Upper lobe of left lung (tissue), 6 donors: ENCODE measurements at places on chromosomes 3 and 15.

GRCh38 chr3:42685363-42685881 is at the start of gene KLHL40:
Gene KLHL40, plus strand, starts transcription at chr3:42685537. Its CDS starts 82 bp downstream, at chr3:42685619.
- no peak for DNase-seq

DNA sequence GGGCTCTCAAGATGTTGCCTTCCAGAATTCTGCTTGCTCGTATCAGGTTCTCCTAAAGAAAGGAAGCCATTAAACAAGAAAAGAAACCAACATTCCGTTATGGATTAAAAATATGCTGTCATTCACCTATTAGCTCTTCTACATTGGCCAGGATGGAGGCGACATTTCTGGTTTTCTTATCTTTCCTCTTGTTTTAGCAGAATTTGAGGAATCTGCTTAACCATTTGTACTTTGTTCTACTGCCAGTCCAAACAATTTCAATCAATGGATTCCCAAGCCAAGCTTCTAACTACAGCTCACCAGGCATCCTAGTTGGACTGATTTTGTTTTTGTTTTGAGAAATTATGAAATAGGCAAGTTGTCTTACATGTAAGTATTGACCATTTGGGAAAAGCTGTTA is 164.6 kb upstream of the TSC22D2 start:
- no peak for DNase-seq

GRCh38 chr3:196590279-196590678 is 21.8 kb downstream of the FBXO45 start:
- DNase-seq = no peak

DNA sequence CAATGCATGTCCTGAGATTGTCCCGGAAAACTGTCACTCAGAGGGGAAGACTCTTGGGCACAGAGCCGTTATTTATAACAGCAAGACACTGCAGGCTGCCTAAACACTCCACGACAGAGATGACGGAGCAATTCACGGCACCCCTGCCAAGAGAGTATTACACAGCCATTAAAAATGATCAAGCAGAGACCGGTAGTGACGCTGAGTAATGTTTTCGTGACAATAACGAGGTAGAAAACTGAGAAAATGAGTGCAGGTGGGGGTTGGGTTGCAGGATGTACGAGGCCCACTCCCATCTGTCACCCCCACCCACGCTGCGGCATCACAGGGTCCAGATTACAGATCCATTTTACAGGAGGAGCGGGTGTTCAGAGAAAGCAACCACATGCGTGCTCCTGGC is 58.9 kb upstream of the LINGO1 start:
- DNase-seq = no peak

DNA sequence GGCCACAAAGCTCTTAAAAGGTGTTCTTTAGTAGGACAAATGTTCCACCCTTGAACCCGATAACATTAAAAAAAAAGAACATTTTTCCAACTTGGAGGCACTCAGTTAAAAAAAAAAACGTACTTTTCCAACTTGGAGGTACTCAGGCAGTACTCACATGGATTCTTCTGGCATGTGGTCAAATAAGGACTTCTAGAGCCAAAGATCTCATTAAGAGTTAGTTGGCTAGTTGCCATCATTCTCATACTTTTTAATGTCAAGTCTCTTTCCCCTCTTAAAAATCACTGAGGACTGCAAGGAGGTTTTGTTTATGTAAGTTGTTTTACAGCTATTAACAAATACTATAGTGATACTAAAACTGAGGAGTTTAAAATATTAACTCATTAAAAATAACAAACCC is 101.0 kb downstream of the CADPS start:
- no peak for DNase-seq

DNA sequence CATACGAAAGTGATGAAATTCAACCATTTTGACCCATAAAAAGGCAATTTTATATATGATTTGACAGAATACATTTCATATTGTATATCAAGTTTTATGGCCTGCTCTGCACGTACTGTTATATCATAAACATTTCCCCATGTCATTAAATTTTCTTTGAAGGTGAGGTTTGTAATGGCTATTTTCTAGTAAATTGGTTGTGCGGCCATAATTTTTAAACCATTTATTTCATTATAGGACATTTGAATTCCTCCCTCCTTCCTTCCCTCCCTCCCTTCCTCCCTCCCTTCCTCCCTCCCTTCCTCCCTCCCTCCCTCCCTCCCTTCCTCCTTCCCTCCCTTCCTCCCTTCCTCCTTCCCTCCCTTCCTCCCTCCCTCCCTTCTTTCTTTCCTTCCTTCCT is 87.4 kb upstream of the AGBL1 start:
- no peak for DNase-seq

DNA sequence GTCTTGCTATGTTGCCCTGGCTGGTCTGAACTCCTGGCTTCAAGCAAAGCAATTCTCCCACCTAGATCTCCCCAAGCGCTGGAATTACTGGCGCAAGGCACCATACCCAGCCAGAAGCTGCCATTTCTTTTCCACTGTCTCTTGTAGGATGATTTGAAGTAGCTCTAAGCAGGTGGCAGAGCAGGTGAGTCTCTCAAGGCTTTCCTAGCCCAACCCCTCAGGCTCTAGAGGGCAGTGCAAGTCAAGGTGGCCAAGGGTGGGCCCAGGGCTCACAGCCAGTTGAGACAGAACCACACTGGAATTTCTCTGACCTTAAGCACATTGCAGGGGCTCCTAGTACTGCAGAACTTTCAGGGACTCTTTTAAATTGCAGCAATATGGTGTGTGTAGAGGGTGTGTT is 15.6 kb upstream of the DAG1 start:
- peak; percentile 51 for DNase-seq

DNA sequence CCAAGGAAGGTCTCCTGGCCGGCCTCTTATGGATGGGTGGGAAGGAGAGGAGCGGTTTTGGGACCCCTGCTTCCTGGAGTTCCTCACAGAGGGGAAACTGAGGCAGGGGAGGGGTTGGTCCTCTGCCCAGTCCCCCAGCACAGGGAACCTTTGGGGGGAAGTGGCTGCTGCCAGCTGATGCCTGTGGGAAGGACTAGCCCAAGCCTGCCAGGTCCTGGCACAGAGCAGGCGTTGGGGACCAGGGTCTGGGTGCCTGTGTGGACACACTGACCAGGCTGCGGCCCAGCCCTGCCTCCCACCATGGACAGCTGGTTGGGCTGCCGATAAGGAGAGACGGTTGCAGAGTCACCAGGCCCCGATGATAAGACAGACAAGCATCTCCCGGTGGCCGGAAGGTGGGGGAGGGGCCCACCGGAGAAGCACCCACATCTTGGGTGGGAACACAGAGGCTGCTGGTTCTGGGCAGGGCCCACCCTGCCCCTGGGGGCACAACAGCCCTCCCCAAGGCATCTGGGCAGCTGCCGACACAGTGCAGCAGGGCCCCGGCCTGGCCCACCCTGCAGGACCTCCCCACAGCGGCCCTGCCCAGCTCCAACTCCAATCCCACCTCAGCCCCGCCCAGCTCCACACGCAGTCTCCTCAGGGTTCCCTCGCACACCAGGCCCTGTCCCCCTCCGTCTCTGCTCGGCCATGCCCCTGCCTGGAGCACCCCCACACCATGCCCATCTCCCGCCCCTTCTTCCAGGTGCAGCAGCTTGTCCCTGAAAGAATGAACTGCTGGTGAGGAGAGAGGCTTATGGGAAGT is 50.7 kb downstream of the DNAJB8 start:
- DNase-seq = no peak

DNA sequence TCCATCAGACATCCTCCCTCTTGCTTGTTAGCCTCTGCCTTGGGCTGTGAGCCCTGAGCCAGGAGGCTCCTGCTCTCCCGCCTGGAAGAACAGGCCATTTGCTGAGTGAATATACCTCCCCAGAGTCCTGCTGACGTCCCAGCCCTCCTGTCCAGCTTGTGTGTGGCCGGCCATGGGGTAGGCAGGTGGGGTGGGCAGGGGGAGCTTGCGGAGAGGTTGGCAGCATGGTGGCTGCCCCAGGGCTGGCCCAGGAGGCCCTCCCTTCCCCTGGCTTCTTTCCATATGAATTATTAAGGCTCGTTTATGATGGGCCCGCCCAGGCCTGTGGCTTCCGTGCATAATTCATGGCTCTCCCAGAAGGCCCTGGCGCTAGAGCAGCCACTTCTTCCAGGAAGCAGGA is 18.7 kb downstream of the CACNA2D2 start:
- peak; percentile 39 for DNase-seq

- no peak for DNase-seq
These were observed 18.7 kb downstream of the DNAJC13 start for GRCh38 chr3:132435911-132436425.

- DNase-seq = no peak
These were observed 136.3 kb downstream of the GHSR start for GRCh38 chr3:172312001-172312400.

DNA sequence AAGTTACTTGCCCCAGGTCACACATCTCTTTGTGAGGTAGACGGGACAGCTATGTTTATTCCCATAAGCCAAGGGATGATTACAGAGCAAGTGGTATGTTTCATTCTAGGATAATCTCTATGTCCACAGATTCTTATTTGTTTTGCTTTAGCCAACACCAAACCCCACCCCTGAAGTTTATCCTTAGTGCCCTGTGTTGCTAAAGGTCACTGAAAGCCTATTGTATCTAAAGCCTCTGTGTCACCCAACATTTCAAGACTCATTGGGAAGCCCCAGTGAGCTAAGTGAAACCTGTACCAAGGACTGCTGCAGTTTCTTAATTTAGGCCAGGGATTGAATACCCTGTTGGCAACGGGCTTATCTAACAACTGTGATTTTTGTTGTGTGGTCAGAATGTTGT is 135.6 kb downstream of the ADAMTS9 start:
- DNase-seq = no peak

DNA sequence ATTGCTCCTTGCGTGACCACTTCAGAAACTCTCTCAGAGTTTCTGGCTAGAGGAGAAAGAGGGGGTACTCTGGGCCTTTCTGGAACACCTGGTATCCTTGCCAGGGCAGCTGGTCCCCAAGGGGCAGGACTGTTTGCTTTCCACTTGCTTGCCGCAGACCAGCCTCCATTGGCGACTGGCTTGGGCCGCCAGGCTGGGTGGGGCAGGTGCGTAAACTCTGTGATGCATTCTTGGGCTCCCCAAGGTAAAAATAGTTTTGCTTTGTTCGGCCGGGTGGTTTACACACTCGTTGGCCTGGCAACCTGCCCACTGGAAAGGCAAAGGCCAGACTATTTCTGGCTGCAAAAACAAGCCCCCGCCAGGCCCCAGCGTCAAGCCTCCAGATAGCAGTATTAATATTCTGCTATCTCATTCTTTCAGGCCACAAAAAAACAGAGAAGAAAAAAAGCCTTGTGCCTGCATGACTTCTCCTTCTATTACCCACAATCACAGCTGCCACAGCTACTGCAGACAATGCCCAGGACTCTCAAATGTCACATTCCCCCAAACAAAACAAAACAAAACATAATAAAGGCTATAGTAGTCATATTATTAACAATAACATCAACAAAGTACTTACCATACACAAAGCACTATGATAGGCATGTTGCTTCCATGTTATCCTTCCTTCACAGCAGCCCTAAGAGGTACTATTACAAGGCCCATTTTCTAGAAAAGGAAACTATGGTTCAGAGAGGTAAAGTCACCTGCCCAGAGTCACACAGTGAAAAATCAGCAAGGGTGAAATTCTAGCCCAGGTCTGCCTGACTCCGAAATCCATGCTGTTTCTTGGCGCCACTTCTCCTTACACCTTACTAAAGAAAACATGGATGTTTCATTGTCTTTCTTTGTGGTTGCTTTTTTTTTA is 14.0 kb upstream of the SSUH2 start:
- DNase-seq = peak; percentile 90

DNA sequence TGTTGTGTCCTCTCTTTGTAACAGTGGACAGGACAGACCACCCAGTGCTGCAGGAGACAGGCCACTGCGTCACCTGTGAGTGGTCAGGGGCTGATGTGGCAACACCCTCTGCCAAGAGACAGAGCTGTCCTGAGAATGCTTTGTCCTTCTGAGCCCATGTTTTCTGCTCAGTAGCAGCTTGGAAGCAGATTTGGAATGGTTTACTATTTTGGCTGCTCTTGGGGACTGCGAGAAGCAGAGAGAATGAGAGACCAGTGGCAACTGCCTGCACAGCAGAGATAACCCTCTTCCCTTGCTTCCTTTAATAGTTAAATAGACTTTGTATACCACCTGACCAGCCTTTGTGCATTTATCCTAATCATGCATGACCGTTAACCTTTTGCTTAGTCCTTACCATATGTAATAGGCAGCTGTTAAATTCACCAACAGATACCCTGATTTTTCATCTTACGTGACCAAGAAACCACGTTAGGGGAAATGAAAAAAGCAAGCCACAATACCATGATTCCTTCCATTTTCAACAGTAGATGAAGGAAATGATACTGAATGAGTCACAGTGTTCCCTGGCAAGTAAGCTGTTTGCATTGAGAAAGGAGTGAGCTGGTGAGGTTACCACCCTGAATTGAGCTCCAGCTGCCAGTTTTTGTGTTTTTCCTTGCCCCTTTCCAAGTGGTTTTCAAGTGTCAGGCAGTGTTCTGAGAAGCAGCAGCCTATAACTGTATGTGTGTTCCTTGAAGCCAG is 35.5 kb downstream of the B3GALNT1 start:
- DNase-seq = peak; percentile 49

- DNase-seq = no peak
These were observed 26.4 kb upstream of the ATP8B4 start for GRCh38 chr15:50145451-50145872.

DNA sequence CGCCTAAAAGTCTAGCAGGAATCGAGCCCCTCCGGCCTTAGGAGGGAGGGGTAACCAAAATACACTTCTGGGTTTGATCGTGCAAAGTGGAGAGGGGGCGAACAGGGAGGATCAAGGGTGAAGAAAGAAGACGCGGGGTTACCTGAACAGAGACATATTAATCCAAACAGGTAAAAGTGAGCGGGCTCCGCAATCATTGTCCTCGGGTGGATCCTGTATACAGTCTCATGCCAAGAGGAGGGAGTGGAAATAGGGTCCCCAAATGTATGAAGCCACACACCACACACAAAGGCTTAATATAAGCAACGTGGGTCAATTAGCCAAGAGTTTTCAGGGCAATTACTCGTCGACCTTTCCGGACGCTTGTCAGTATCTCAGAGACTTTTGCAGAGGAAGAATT is 749.5 kb downstream of the ROBO1 start:
- no peak for DNase-seq

DNA sequence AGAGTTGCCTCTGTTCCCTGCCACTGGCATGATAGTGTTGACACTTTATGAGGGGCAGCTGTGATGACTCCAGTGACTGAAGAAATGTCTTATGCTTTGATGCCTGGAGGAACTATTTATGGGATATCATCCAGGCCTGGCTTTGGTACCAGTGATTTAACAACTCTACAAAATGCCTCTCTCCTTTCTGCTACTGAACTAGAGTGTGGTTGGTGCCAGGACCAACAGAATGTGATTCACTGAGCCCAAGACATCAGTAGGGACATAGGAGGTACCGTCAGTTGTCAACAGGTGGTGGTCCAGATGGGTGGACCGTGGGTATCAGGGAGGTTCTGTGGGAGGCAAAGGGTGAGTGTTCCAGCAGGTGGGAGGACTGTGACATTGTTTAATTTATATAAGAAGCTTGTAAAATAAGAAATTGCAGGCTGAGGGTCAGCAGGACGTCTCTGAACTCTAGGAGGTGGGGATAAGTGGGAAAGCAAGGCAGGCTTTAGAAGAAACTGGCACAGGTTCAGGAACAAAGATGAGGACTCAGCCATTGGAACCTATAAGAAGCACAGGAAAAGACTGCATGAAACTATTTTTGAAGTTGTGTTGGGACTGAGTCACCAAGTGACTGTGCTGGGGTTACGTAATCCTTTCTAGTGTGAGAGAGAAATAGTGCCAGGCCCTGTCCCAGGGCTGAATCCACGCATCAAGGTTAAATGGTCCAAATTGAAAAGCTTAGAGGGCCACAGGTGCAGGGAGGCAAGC is 28.5 kb upstream of the SLC7A14 start:
- DNase-seq = peak; percentile 46
